ENCODE measurements at places on chromosomes 4 and X. TPM values are rescaled to one million over a fixed set of nuclear protein-coding genes. Genes with fewer than 3 reads are reported as not detected.

PAGE4 gene
- total RNA-seq: not detected

EREG gene
- total RNA-seq: 9.5 TPM

CENPI gene
- total RNA-seq: 13.9 TPM

ARR3 gene
- total RNA-seq: not detected

DMP1 gene
- not detected for total RNA-seq

SOX3 gene
- total RNA-seq: not detected

NAT8L gene
- 0.14 TPM for total RNA-seq

DKK2 gene
- total RNA-seq: 0.37 TPM

PDZD4 gene
- total RNA-seq: 0.33 TPM

STK32B gene
- 0.91 TPM for total RNA-seq

RIBC1 gene
- 0.83 TPM for total RNA-seq

STPG2 gene
- 0.17 TPM for total RNA-seq

GABRB1 gene
- not detected for total RNA-seq

CORIN gene
- 0.19 TPM for total RNA-seq

RPS6KA6 gene
- total RNA-seq: 9.0 TPM

DNA sequence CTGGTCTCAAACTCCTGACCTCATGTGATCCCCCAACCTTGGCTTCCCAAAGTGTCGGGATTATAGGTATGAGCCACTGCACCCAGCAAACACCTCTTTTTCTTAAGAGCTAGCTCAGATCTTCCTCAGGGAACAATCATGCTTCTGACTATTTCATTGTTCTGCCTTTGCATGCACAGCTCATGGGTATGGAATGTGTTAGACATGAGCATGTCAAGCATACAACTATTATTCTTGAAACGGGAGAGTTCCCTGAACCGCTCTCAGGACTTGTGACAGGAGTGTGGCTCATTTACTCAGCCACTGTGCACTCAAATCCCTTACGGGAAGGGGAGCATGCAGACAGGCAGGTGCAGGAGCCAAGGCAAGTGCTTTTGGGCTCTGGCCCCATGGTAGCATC, 231.7 kb upstream of the TAPT1 start:
- no peak for DNase-seq

DNA sequence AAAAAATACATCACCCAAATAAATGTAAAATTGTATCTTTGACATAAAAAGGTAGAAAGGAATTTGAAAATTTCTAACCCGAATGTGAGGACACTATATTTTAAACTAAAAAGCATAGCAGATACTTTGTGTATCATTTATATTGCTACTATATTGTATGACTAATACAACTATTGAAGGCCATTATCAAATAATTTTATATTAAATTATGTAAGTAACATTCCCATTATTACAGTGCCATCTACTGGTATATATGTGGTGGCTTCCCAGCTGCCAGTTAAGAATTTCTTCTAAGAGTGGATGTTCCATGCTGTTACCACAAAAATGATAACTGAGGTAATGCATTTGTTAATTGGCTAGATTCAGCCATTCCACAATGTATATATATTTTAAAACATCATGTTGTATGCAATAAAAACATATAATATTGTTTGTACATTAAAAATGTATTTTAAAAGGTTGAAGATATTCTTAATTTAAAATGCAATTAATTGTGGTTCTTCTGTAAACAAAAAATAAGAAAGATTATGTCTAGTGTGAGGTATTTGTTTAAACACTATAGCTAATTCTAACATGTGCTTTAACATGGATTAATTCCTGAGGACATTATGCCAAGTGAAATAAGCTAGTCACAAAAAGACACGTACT, 65.3 kb downstream of the EGF start:
- DNase-seq: peak; percentile 40

- no peak for DNase-seq
These were observed 147.4 kb upstream of the FGF13 start for GRCh38 chrX:138858951-138859350.

- DNase-seq: no peak
These were observed 335.2 kb downstream of the FBXW7 start for GRCh38 chr4:152200511-152201333.

GRCh38 chrX:71533516-71533850, 579 bp downstream of the OGT start:
- peak; percentile 5 for DNase-seq

DNA sequence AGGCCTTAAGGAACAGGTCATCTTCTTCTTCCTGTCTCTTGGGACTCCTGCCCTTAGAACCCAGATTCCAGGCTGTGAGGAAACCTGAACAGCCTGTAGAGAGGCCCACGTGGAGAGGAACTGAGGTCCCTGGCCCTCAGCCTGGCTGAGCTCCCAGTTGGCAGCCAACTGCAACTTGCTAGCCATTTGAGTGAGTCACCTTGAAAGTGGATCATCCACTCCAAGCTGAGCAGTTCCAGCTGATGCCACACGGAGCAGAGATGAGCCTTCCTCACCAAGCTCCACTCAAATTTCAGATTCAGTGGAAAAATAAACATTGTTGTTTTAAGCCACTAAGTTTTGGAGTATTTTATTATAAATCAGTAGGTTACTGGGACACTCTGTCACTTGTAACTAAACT, 392.5 kb downstream of the BCOR start:
- DNase-seq: peak; percentile 64

GRCh38 chr4:8359193-8359592, 81.3 kb downstream of the ACOX3 start:
- no peak for DNase-seq

DNA sequence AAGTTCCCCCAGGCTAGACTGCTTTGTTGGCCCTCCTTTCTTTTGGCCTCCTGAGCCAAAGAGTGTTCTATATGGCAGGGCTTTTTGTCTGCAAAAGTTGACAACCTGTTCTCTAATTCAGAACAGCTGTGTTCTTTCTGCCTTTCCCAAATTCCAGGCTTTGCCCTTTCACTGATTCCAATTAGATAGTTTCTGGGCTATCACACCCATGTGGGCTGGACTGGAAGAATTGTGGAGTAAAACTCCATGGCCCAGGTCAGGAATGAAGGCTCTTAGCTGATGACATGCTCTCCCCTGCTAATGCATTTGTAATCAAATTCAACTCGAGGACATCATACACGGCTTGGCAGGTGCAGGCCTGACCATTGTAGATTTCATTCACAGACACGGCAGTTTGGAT, 19.4 kb downstream of the BMP3 start:
- no peak for DNase-seq

GRCh38 chr4:61934198-61934597, 734.1 kb downstream of the ADGRL3 start:
- DNase-seq: no peak

DNA sequence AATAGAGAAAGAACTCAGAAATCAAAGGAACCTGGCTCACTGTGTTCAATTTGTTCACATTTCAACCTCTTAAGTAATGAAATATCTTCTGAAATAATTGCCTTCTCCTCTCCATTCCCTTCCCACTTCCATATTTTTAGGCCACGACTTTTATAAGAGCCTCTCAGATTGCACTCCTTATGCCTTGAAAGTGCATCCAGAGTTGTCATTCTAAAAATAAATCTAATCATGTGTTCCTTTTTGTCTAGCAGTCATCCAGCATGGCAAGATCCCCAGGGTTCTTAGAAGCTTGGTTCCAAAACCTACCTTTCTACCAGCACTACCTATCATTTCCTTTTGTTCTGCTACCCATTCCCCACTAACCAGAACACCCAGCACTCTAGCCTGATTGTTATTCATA, 42.4 kb upstream of the RPA4 start:
- no peak for DNase-seq

- peak; percentile 31 for DNase-seq
These were observed 151.3 kb upstream of the TTC29 start for GRCh38 chr4:147096667-147097604.

GRCh38 chr4:13036841-13037240, 447.3 kb downstream of the RAB28 start:
- no peak for DNase-seq

- DNase-seq: peak; percentile 25
These were observed 737.1 kb downstream of the FAT4 start for GRCh38 chr4:126051689-126052424.

- DNase-seq: no peak
These were observed 26.5 kb upstream of the FUNDC1 start for GRCh38 chrX:44569122-44569521.

DNA sequence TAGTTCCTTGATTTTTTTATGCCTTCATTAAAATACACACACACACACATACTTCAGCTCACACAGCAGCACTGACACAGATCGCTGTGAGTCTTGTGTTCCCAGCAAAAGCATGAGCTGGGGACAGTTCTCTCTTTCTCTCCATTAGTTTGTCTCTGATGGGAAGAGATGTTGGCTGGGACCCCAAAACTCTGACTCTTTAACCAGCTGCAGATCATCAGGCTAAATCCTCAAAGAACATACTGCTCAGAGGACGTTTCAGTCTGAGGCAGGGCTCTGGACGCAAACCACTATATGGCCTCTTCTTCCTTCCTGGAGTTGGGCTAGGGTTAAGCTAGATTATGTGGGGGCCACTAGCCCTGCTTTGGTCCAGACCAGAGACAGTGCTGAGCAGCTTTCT, 109.6 kb downstream of the NHSL2 start:
- no peak for DNase-seq

DNA sequence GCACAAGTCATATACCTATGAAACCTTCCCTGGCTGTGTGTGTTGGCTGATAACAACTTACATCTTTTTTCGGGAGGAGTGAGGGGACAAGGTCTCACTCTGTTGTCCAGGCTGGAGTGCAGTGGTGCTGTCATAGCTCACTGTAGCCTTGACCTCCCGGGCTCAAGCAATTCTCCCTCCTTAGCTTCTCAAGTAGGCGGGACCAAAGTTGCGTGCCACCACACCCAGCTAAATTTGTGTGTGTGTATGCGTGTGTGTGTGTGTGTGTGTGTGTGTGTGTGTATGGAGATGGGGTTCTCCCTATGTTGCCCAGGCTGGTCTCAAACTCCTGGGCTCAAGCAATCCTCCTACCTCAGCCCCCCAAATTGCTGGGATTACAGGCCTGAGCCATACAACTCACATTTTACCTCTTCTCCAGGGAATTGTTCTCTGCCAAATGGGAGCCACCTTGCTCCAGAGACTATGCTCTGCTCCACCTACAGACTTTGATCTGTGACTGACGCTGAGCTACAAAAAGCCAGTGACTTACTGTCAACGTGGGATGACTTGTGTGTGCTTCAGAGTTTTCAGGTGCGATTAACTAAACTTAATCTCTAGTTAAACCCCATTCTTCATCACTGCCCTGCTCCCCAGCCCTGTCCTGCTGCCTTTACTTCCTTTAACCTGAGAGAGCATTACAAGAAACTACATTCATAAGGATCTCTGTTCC, 2.0 kb upstream of the BEX4 start:
- no peak for DNase-seq

GRCh38 chr4:5139141-5139540, 87.9 kb downstream of the STK32B start:
- no peak for DNase-seq

- no peak for DNase-seq
These were observed 69.7 kb downstream of the MCUB start for GRCh38 chr4:109629775-109630174.

DNA sequence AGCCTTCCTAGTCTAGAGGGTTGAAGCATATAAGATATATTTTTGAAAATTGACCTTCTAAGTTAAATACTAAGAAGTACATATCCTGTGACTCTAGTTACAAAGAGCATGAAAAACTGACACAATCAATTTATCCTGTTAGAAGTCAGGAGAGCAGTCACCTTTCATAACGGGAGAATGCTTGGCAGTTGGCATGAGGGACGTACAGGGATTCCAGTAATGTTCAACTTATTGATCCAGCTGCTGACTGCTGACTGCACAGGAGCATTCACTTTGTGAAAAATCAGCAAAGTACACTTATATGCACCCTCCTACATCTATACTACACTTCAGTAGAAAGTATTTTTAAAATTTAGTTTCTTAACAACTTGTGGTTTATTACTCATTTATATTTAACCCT, 4.2 kb downstream of the ADAMTS3 start:
- DNase-seq: no peak

DNA sequence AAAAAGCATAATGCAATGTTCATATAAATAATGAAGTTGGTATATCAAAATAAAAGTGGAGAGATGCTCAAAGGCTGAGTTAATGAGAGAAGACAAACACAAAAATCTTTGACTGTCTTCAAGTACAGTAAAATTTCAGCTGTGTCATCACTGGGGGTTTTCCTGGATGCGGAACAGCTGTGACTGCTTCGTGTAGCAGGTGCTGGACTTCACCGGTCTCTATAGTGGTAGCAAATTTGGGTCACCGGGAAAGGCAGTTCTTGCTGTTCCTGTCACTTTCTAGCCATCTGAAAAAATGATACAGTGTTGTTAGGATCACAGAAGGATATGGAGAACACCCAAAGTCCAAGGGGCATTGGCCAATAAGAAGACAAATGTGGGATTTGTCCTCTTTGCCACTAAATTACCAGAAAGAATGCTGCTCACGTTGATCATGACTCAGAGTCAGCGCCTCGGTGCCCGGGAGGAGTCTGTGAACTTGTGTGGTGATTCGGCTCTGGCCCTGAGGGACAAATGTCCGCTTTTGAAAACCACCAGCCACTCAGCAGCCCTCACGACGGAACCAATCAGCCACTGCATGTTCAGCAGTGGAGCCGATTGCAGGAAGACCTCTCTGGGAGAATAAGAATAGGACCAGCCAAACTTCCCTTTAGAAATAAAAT, 230.1 kb upstream of the FAT1 start:
- peak; percentile 54 for DNase-seq
